CD4-positive, alpha-beta T cell treated with Interleukin-15 for 1 hour (primary cell): ENCODE measurements at places on chromosomes 1 and 21.

- DNase-seq, result no peak
These were observed 35.5 kb upstream of the SLC19A2 start for GRCh38 chr1:169521226-169521625.

GRCh38 chr1:198967566-198967965, 328.7 kb downstream of the PTPRC start:
- DNase-seq, result no peak

DNA sequence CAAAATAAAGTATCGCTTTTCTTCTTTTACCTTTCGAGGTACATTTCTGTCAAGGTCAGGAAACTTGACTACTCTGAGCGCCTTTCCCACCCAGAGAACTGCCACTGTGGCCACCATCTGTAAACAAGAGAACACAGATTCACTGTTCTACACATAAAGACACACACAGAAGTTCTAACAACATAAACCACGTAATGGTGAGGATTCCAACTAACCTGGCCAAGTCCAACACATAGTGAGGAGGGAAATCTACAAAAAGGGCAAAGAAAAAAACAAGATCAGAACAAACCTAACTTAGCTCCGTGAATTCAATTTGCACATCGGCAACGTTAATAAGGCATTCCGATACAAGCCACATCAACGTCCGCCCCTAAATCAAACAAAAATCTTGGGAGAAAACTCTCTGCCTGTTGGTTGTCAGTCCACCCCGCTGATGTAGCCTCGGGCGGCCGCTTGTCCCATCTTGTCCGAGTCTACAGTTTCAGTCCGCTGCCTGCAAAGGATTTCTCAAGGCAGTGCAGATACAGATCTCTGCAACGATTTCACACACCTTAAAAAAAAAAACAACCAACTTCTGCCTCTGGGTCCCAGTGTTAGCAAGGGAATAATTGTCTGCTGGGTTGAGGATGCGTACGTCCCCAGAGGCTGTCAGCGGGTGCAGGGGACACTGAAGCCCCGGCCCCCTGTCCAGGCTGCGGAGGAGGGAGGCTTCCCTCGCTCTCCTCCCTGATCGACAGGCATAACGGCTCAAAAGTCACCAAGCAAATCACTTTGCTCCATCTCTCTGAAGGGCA, 1.0 kb downstream of the SLC35D1 start:
- no peak for DNase-seq

DNA sequence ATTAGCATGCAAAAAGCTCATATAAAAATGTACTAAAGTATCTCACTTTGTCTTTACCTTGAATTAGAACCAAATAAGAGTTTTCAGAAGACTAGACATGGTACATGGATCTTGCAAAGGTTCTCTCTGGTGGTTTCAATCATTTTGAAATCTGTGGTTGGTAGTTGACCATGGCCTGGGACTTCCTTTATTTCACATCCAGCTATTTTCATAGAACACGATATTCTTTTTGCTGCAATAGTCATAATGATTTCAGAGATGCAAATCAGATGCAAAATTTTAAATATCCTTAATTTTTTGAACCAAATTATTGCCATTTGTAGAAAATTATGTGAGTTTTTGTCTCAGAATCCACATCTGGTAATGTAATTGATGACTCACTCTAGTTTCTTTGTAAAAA, 375.1 kb upstream of the ZP4 start:
- no peak for DNase-seq

DNA sequence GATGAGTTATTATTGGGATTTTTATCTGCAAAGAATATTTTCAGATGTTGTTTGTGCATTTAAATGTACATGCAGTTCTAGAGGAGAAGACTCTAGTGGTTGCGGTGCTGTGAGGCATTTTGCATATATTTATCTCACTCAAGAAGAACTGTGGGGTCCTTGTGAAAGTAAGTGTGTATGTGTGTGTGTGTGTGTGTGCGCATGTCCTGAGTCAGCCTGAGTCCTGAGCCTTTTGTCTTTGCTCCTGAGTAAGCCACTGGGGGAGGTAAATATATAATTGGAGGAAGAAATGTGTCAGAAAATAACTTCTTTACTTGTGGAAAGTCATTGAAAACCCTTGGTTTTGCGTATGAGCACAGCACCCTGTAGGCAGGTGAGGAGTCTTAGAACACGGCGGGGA, 55.6 kb upstream of the CD34 start:
- no peak for DNase-seq

DNA sequence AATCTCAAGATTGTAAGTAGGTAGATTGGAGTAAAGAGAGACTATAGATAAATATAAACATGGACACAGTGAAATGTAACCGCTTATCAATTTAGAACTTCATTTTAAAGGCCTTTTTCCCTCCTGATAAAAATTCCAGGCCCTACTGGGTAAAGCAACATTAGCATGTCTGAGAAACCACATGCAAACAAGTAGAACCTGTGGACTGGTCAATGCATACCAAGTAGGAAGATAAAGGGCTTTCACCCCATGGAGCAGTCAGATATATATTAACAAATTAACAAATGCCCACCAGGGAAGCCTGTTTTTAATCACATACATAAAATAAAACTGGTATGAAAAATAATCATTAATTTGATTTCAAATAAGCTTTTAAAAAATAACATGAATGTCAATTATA, 8.1 kb downstream of the DPH5 start:
- DNase-seq, result no peak

GRCh38 chr1:248695451-248696132, 7.0 kb downstream of the OR14I1 start:
- DNase-seq, result no peak

GRCh38 chr1:229209816-229210215, 61.1 kb upstream of the RAB4A start:
- no peak for DNase-seq
